Smooth muscle cell of the brain vasculature (primary cell): ENCODE measurements at places on chromosomes 2 and 18.

- DNase-seq = no peak
Measured at GRCh38 chr2:76280686-76281085, 570.0 kb upstream of the GCFC2 start.

- no peak for DNase-seq
Measured at GRCh38 chr18:27931535-27931934, 245.4 kb downstream of the CDH2 start.

GRCh38 chr2:63163161-63163820 lies 112.7 kb downstream of the OTX1 start:
- DNase-seq = no peak

- DNase-seq = no peak
Measured at GRCh38 chr2:45836316-45836715, 184.8 kb downstream of the PRKCE start.

DNA sequence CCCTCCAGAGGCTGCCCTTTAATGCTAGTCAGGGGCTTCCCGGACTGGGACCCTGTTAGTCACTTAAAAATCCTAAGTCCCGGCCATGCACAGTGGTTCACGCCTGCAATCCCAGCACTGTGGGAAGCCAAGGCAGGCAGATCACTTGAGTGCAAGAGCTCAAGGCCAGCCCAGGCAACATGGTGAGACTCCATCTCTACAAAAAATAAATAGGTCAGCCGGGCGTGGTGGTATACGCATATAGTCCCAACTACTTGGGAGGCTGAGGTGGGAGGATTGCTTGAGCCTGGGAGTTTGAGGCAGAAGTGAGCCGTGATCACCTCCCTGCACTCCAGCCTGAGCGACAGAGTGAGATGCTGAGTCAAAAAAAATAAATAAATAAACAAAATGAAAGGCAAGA lies 17.2 kb upstream of the KCNG2 start:
- DNase-seq = no peak

- DNase-seq = no peak
Measured at GRCh38 chr2:226981791-226982326, 146.0 kb downstream of the RHBDD1 start.

DNA sequence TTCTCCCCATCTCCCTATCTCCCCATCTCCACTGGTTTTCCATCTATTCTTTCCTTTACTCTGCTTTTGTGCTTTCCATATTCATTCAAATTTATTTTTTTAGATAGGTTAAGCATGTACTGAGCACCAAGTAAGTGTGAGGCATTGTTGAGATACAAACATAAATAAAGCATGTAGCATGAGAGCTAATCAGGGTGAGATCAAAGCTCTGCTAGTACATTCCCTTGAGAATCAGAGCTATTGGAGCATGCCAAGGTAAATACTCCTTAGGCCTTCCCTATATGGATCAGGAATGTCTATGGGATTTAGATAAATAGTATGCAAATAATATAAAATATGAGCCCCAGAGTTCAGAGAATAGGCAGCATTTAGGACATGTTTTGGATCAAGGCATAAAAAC lies 25.3 kb downstream of the BABAM2 start:
- DNase-seq = no peak

- no peak for DNase-seq
Measured at GRCh38 chr2:223930103-223930976, 14.8 kb downstream of the WDFY1 start.
